ENCODE measurements at places on chromosomes 6 and 20.

- no peak for DNase-seq
Measured at GRCh38 chr6:66662721-66663507, 955.9 kb upstream of the EYS start.

- DNase-seq: no peak
Measured at GRCh38 chr20:46672543-46673148, 16.6 kb downstream of the TP53RK start.

- no peak for DNase-seq
Measured at GRCh38 chr6:169341706-169342105, 88.1 kb upstream of the THBS2 start.

- no peak for DNase-seq
Measured at GRCh38 chr6:121666814-121667213, 231.4 kb downstream of the GJA1 start.

DNA sequence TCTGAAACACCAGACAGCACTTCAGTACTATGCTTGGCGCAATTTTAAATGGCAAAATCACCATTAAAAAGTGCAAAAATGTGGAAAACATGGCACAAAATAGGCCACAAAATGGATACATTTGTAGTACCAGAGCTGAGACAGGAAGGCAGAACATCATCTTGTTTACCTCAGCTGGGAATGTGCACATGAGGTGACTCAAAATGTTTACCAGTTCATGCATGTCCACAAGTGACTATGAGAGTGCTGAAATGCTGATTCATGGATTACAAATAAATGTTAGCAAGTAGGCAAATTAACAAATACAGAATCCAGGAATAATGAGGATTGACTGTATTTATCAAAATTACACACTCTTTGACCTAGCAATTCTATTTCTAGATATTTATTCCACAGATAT lies 201.6 kb downstream of the ISM1 start:
- DNase-seq: no peak

GRCh38 chr20:59778615-59779200 lies 154.7 kb downstream of the SYCP2 start:
- peak; percentile 39 for DNase-seq

Measured in NCI-H510A treated with DMSO at 0.1 percent for 48 hours (cell line).